Activated CD4-positive, alpha-beta T cell treated with anti-CD3 and anti-CD28 coated beads, Interleukin-2, amount 50 U/mL, for 4 hours (primary cell): ENCODE measurements at places on chromosomes 2 and 18.

GRCh38 chr2:40244675-40245074, 207.2 kb downstream of the SLC8A1 start:
- no peak for DNase-seq

DNA sequence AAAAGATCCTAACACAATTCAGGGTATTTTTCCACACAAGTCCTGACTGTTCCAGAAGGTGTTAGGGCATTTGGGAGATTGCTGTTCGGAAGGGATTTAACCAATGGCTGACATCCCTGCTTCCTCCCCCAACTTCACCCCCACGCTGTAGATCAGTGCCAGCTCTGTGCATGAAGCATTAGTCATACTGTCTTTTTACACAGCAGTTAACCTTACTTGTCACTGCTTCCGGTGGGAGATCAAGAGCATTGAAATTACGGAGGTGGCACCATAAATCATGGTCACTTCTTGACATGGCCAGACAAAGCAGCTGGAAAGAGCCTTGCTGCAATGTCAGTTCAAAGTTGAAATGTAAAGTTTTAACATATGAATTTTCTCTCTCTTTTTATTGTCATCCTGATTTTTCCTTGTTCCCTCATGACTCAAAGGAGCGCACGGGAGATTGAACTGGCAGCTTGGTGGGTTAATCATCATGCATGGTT, 70.2 kb downstream of the HRH4 start:
- DNase-seq = no peak

DNA sequence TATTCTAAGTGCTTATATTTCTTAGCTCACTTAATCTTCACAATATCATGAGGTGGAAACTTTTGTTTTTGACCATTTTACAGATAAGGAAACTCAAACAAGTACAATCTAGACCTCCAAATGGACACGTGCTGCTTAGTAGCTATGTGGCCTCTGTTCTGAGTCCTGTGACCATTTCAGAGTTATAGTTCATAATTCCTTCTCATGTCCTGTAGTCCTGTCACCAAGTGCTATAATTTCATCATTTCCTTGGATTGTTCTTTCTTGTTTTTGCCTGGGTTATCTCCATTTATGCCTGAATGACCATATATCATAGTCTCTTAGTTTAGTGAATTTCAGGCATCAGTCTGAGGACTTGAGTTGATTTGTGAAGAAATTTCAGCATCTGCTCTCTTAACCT, 91.7 kb downstream of the NUP35 start:
- no peak for DNase-seq

DNA sequence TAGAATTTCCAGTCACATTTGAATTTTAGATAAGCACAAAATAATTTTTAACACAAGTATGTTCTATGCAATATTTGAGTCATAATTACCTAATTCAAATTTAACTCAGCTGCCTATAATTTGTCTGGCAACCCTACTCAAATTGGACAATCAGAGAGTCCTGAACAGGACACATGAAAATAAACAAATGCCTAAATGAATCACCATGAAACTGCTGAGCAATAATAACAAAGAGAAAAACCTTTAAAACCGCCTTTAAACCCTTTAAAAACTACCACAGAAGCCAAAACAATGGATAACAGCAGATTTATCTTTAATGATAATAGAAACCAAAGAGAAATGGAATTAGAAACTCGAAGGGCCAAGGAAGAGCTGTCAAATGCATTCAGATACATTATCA, 39.5 kb downstream of the ARL4C start:
- DNase-seq = no peak

DNA sequence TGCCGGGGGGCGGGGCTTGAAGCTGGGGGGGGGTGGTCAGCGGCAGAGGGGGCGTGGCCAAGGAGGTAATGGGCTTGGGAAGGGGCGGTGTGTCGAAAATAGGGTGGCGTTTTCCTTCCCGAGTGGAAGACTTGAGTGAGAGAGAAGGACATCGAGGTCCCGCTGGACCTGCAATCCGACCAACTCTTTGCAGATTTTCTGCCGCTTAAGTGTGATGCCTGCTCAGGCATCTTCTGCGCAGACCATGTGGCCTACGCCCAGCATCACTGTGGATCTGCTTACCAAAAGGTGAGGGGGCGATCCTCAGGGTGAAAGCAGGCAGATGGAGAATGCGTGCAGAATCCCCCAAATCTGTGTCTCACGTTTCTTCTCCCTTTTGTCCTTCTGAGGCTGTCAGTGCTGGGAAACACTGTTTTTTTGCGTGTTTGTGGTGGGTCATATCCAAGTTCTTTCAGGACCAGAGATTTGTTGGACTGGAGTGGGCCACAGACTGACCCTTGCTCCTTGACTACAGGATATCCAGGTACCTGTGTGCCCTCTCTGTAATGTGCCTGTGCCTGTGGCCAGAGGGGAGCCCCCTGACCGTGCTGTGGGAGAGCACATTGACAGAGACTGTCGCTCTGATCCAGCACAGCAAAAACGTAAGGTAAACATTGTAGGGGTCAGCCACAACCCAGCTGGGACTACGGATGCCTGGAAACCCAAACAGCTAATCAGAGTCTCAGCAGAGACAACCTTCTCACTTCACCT, 727 bp downstream of the ZFAND2B start:
- DNase-seq = no peak

DNA sequence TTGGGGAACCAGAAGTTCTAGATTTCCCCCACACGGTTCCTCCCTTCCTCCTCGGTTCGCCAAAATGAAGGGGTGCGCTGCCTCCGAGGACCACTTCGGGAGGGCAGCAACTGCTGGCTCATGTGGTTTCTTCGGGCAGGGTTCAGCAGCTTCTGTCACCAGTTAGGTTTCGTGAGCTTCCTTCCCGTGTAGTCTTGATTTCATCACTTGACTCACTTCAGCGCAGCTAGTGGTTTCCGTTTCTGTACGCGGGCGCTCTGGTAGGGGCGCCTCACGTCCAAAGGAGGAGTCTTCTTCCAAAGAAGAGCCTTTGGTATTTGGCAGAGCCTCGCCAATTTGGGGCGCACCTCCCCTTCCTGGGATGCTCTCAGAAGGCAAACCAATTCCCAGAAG, 485 bp upstream of the GALNT3 start:
- peak; percentile 13 for DNase-seq

- DNase-seq = no peak
Measured at GRCh38 chr2:23707096-23707495, 219.8 kb downstream of the ATAD2B start.
